ENCODE measurements at places on chromosomes 2 and 18.

- peak; percentile 60 for DNase-seq
These were observed 84.1 kb upstream of the NCKAP5 start for GRCh38 chr2:133652398-133652797.

DNA sequence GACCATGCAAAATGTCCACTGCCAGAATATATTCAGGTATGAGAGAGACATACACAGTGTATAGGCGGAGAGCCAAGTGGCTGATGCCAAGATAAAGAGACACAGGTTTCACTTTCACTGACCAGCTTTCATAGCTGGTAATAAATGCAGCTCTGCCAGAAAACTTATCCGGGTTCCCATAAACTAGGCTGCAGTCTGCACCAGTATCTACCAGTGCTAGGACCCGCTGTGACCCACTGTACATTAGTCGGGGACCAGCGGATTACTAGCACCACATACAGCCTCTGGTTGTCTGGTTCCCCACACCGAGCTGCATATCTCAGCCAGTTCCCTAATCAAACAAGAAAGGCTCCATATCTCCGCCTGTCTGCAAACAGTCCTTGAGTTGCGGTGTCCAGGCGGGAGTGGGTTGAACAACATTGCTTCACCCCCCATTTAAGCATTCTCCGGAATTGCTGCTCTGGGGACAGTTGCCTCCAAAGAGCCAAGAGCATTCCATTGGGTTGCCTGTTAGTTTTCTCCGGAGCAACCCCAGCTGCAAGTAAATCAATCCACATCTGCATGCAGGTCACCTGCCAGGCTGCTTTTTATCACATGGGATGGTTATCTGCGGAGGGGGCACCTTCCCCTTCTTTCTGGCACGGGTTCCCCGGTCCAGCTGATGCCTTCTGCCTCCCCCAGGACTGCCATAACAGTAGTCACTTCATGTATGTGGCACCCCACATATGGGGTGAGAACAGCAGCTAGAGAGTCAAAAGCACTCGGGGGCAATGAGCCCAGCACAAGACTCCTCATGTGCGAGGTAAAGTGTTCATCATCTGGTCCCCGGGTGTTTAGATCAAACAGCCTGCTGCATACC, 18.0 kb upstream of the KLHL23 start:
- no peak for DNase-seq

DNA sequence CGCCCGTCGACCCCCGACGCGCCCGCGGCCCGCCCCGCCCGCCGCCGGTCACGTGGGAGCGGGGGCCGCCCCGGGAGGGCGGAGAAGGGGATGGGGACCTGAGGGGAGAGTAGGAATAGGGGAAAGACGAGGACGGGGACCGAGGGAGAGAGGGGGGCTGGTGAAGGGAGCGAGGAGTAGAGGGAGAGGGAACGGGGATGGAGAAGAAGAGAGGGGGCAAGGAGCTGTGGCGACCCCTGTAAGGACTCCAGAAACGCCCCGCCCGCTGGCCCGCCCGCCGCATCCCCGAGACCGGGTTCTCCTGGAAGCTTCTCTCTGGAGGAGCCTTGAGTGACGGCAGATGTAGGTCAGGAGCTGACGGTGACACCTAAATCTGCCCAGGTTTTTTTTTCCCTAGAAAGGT, 615 bp downstream of the ADNP2 start:
- DNase-seq, result peak; percentile 43

GRCh38 chr2:12126318-12126717, 379.9 kb downstream of the LPIN1 start:
- no peak for DNase-seq

DNA sequence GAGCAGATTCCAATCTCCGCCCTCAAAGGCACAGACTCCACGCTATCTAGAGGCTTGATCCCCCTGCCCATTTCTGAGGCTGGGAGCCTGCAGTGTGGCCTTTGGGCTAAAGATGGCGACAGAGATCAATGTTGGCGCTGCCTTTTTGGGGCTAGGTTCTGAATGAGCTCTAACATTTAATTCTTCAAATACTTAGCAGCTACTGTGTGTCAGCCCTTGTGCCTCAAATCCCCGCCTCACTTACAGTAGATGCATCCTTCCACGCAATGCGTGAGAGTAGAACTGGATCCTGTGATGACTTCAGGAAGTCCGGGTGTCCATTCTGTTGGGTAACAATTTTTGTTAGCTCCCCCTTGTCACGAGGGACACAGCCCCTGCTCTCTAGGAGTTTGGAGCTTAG, 12.4 kb downstream of the IL1F10 start:
- DNase-seq, result peak; percentile 27

GRCh38 chr2:114754907-114755563, 312.6 kb downstream of the DPP10 start:
- DNase-seq, result no peak

Measured in fibroblast of skin of back (primary cell).